GM20000 (cell line): ENCODE measurements at places on chromosomes 2 and 18.
A peak's percentile ranks its signal among the peaks of the same experiment; 100 is the strongest.

- DNase-seq, result no peak
Measured at GRCh38 chr2:48397281-48397680, 132.7 kb upstream of the STON1 start.

DNA sequence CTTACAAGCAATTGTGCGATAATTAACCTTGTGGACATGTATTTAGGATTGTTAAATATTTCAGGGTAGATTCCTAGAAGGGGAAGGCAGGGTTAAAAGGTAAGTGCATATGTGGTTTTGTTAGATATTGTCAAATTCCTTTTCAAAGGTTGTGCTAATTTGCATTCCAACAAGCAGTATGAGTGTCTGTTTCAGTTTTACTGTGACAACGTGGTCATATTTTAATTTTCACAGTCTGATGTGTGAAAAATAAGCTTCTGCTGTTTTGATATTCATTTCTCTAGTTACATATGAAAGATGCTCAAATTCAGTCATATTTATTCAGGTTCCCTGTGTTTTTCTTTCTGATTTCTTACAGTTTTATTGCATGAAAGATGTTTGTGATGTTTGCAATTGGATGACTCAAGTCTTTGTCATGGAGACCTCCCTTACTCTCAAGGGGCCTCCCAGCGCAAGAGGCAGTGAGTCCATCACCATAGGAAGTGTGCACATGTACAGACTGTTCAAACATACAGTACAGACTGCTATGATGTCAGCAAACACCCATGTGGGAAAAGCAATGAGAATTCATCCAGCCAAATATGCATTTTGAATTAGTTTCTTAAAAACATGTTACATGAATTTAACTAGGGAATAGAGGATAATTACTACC is 310.8 kb downstream of the GALR1 start:
- DNase-seq, result no peak

DNA sequence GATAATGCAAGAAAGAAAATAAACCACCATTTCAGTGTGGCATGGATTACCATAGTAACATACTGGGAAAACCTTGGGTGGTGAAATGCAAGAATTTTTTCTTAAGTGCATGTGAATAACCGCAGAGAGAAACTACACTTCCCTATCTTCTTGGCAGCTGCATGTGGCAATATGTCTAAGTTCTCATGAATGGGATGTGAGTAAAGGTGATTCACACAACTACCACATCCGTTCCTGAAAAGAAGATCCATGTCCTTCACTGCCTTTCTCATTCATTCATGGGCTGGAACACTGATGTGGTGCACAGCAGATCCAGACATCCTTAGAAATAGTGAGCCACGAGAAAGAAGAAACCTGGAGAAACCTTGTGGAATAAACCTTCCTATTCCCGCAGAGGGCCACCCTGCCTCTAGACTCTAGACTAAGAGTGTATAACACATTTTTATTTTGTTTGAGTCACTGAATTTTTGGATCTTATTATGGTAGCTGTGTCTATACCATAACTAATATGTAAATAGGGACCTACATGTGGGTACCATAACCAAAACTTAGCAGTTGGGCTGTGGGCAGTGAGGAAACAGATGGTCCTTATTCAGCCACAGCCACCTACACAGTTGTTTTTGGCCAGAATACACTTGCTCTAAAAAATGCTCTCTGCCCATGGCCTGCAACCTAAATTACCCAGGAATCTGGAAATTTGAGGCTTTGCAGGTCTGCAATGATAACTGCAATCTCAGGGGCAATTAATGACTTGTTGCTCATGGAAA is 573.3 kb downstream of the LRP1B start:
- no peak for DNase-seq

GRCh38 chr2:230578106-230578505 is 134.5 kb upstream of the CAB39 start:
- DNase-seq, result no peak

DNA sequence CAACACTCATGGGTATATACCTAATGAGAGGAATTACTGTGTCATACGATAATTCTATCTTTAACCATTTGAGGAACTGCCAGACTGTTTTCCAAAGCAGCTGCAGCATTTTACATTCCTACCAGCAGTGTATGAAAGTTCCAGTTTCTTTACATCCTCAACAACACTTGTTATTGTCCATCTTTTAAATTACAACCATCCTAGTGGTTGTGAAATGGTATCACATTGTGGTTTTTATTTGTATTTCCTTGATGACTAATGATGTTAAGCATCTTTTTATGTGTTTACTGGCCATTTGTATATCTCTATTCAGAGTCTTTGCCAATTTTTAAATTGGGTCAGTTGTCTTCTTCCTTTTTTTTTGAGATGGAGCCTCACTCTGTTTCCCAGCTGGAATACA is 4.0 kb upstream of the CKAP2L start:
- no peak for DNase-seq

GRCh38 chr2:85246348-85246747 is 81.4 kb downstream of the TGOLN2 start:
- DNase-seq, result no peak

DNA sequence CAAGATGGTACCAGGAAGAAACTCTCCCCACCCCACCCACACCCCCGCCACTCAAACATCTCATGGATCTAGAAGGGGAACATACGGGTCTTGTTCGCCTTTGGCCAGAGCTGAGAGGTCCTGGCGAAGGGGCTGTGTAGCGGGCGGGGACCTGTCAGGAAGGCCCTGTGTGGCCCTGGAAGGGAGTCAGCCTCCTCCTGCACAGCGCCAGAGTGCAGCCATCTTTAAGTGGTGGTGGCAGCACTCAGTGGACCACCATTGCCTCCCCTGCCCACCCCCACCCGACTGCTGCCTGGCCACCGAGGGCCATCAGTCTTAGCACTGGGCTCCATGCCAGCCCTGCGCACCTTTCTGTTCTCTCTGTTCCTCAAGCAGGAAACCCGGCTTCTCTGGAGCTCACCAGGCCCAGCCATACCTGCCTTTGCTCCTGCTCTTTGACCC is 11.6 kb upstream of the FAHD2A start:
- no peak for DNase-seq

DNA sequence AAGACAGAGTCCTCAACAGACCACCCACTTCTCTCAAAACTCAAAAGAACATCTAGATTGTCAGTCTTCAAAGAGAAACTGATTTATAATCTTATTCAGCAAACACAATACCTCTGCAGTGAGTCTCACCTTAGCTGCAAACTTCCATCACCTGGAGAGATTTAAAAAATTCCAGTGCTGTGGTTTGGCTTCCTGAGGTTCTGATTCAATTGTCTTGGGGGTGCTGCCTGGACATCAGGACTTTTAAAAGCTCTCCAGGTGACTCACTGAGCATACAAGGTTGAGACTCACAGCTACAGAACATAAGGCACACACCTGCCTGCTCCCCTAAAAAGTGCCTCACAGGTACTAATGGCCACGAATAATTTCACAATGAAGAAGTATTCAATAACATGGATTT is 40.3 kb downstream of the RNF152 start:
- DNase-seq, result no peak

DNA sequence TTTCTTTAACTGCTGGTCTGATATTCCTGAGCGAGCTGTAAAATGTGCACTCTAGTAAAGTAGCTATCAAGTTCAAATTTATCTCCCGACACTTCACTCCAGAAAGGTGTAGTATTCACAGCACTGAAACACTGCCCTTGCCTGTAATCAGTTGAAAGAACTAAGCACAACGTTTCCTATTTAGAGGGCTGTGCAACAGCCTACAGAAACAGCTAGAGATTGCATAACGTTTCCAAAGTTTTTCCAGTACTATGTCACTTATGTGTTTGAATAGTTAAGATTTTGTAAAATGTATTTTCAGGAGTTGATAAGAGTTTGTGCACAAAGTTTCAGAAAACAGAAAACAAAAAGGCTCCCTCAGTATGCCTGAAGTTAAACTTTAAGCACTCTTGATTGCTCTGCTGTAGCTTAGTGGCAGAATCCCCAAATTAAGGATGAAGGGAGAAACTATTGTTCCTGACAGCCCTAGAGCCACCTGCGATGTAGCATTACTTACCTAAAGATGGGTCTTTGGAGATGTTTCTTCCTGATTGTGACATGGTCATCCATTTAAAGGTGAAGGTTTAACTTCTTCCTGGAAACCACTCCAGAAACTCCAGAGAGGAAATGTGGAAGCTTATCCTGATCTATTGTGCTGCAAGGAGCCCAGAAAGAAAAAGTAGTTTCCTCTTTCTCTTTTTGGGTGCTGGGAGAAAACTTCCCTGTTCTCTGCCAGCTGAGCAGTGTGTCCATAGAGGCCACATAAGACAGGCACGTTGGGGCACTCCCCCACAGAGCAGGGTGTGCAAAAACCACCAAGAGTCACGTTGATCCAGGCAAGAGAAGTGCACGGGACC is 536 bp downstream of the PDE1A start:
- DNase-seq, result no peak

GRCh38 chr18:58337686-58338085 is 291.2 kb downstream of the ALPK2 start:
- no peak for DNase-seq

DNA sequence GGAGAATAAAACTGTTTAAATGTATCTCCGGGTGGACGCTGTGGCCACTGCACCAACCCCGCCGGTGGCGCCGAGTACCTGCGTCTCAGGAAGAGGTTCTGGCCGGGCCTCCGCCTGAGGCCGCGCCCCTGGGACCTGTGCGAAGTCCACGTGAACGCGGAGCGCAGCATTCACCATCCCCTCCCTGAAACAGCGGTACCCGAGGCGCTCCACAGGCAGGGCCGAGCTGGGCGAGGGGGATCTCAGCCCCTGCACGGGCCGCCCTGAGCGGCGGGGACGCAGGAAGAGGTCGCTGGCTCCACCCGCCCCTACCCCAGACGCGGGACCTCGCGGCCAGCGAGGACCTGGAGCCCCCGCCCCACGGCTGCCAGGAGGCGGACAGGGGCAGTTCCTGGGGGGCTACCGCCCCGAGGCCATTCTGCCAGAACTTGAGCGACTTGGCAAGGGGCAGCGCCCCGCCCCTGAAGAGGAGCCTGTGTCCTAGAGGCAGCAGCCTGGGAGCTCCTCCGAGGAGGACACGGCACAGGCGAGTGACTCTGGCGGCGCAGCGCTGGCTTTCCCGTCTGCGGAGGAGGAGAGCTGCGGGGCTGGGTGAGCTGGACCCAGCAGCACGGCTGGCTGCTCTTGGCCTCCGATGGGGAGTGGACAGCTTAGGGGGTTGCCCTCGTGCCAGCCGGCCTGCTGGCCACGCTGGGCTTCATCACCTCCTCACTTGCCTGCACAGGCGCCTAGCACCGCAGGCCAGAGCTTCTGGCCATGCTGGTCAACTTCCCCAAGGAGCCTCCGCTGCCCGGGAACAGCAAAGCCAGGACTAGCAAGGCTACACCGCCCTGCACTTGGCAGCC is 9.7 kb upstream of the TEKT4 start:
- DNase-seq, result no peak

DNA sequence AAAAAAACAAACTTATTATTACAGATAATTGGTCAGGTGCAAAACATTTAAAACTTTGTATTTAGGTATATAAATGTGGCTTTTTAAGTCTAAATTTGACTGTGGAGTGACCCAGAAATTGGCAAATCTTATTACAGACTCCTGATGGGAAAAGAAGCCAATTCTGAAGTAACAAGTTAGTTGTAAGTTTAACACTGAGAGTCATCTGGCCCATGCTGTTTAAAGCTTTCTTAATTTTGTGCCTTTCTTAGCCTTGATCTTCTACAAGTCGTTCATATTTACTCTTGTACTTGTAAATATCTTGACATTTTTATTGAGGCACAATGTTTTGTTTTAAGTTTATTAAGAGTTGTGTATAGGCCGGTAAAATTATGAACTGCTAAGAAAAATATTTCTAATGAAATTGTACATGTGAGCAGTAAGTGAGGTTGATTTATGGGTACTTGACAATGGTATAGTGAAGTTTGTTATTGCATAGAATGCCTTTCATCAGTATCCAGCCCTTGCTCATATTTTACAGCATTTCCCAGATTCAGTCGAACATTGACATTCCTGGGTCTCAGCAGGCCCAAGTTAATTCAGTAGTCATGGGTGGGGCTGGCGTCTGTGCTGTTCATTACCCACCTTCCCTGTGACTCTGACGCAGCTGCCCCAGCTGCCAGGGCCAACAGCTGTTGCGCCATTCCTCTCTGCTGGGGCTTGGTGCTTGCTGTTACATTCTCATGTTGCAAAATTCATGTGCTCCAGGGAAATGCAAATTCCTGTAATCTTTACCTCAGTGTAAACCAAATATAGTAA is 121.4 kb downstream of the ZNF236 start:
- DNase-seq, result no peak

- DNase-seq, result no peak
Measured at GRCh38 chr2:170679607-170680079, 35.5 kb upstream of the SP5 start.

DNA sequence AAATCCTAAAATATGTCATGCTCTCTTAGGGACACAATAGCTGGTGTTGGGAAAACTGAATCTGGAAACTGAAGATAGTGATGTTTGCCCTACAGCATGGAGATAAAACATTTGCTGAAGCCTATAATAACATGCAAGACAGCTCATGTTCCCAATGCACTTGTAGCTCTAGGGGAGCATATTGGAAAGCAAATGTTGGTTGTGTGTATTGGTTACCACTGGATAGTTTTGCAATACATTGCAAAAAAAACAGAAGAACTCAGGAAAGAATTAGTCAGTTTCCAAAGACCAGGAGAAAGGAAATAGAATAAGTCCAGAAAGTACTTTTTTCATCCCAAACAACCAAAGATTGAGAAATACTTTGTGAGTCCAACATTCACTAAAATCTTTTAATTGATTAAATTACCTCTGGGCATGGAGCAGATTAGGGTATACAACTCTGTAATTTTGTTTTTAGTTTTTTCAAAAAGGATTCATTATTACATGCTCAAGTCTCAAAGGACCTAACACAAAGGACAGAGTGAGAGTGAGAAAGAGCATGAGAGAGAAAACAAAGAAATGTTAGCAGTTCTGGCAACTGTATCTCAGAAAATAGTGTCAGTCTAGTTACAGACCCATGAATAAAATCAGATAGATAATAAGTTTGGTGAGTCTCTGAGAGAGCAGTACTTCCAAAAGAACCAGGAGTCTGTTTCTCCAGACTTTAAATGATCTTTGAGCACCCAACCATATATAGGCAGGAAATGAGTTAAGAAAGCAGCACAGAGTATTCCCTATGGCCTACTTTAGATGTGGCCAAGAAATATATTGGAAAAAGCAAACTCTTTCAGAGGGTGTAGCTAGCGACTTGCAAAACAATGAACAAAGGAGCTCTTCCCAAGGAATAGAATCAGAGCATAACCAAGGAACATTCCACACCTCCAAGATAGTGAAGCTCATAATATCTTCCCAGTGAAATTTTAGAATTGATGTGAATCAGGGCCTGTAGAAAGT is 36.6 kb upstream of the COL3A1 start:
- DNase-seq, result no peak

GRCh38 chr18:35174745-35175144 is 66.1 kb upstream of the ZNF397 start:
- DNase-seq, result no peak

DNA sequence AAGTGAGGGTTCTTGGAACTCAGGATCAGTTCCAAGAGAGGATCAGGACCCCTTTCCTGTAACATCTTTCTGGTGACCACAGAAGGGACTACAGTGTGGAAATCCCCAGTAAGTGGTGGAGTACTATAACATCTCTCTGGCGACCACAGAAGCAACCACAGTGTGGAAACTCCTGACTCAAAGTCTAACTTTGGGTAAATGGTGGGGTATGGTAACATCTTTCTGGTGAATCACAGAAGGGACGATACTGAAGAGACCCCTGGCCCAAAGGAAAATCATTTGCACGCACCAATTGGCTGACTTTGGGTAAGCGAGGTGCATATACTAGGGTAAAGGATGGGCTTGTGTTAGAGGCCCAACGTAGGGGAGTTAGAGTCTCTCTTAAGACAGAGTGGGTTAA is 56.3 kb upstream of the GULP1 start:
- peak; percentile 5 for DNase-seq
